Activated CD4-positive, alpha-beta T cell treated with anti-CD3 and anti-CD28 coated beads for 36 hours (primary cell): ENCODE measurements at places on chromosomes 5 and 9. TPM values are rescaled to one million over a fixed set of nuclear protein-coding genes. Genes with fewer than 3 reads are reported as not detected.
A peak's percentile ranks its signal among the peaks of the same experiment; 100 is the strongest.

The FKTN gene
- 16.0 TPM for total RNA-seq

The GRM6 gene
- total RNA-seq = not detected

The IL5 gene
- 1.6 TPM for total RNA-seq

The IFNB1 gene
- 2.2 TPM for total RNA-seq

DNA sequence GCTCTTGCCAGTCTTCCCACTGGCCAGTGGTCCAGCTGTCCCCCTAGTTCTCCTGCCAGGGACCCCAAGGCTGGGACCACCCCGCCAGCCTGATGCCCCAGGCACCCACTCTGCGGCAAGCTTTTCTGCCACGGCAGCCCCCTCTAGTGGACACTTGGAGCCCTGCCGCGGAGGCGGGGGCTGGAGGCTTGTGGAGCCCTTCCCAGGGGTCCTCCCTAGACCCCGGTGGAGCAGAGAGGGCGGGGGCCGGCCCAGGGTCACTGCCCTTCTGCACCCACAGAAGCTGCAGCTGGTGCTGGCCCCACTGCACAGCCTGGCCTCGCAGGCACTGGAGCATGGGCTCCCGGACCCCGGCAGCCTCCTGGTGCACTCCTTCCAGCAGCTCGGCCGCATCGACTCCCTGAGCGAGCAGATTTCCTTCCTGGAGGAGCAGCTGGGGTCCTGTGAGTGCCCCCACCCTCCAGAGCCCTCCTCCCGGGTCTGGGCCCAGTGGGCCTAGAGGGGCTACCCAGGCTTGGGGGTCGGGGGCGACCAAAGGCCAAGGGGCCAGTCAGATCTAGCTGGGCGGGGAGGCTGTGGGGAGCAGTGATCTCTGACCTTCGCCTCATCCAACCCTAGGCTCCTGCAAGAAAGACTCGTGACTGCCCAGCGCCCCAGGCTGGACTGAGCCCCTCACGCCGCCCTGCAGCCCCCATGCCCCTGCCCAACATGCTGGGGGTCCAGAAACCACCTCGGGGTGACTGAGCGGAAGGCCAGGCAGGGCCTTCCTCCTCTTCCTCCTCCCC, 9.1 kb downstream of the EGFL7 start:
- DNase-seq = peak; percentile 70
